Ovary (tissue), 10 donors: ENCODE measurements at places on chromosomes 2 and 18. TPM values are rescaled to one million over a fixed set of nuclear protein-coding genes. Genes with fewer than 3 reads are reported as not detected.

DNA sequence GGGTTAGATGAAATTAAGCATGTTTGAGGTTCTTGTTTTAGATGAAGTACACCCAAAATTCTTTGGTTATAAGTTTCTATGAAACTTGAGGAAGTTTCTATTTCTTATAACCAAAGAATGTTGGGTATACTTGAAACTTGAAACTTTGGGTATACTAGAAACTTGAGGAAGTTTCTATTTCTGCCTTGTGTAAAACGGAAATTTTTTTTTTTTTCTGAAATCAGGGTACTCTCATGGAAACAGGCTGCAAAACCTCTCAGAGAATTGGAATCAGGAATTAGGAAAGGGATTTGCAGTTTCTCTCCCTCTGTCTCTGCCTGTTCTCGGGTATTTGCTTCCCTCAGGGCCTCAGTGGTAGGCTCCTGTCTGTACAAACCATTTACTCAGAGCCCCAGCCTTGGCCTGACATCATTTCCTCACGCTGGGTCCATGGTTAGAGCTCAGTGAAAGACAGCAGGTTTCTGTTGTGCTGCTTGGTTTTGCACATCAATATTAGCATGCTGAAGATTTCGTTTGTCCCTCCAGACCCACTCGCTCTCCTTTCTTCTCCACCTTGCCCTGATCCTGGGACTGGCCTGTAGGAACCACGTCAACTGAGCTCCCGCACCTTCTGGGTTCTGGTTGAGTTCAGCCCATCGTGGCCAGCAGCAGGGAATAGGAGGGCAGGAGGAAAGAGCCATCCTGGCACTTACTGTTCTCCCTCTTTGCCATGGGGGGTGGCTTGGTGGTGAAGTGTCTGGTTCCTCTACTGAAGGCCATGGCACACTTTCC is 106.4 kb downstream of the POLR1A start:
- no peak for DNase-seq

DNA sequence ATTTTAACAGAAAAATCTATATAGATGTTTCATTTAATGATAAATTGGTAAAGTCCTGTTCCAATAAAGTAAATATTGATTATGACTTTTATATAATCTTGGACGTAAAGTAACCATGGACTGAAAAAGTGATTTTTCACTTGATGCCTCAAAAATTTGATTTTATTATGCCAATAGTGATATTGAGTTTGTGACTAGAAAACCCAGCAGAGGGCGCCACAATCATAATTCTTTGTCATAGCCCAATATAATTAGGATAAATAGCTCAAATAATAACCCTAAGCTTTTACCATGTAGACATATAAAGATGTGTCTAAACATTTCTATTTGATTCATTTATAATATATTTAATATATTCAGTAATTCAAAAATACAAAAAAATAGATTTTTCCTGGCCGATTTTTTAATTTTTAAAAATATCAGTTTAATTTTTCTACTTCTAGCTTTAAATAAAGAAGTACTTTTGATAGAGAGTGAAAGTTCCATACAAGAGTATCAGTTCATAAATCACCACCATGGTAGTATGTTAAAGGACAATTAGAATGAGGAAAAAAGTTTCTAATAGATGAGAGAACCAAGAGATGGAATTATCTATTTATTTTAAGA is 30.7 kb downstream of the CAMKMT start:
- peak; percentile 32 for DNase-seq

- no peak for DNase-seq
Observed at GRCh38 chr2:44566059-44566458, 204.3 kb downstream of the CAMKMT start.

- DNase-seq = no peak
Observed at GRCh38 chr2:211455216-211455841, 898.9 kb downstream of the CPS1 start.

DNA sequence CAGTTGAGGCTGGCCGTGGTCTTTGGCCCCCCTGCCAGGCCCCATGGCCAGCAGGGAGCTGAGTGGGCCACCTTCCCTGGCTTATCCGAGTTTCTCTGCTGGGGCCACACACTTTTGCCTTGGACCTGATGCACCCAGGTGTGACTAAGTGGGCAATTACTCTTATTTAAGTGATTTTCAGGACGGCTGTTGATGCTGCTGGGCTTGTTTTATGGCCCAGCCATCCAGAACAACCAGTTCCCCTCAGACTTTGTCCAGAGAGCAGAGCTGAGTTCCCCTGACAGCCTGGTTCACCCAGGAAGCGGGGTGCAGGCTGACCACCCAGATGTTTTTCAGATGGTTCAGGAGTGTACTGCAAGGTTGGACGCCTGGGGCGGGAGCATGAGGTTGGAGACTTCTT is 68.8 kb downstream of the GLI2 start:
- no peak for DNase-seq

DNA sequence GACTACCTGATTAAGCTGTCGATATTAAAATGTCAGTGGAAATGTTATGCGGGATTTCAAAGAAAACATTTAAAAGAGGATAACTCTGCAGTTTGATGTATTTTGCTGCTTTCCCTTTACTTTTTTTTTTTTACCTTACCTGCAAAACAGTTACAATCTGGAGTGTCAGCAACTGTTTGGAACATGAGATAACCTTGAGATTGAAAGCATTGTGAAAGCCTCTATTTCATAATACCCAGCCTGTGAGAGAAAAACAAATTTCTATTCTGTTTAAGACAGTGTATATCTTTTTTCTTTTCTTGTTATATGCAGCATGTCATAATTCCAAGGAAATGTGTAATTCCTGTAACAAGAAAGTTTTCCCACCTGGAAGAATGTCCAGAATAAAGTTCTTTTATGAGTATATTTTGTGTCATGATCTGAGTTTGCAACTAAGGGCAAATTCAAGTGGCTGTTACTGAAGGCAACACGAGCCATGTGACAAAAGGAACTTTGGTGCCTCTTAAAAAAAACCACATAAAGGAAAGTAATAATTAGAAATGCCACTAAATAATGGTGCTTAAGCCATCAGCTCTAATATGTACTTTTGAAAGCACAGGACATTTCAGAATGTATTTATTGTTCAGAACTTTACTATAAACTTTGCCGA is 297.0 kb upstream of the DSEL start:
- no peak for DNase-seq

DNA sequence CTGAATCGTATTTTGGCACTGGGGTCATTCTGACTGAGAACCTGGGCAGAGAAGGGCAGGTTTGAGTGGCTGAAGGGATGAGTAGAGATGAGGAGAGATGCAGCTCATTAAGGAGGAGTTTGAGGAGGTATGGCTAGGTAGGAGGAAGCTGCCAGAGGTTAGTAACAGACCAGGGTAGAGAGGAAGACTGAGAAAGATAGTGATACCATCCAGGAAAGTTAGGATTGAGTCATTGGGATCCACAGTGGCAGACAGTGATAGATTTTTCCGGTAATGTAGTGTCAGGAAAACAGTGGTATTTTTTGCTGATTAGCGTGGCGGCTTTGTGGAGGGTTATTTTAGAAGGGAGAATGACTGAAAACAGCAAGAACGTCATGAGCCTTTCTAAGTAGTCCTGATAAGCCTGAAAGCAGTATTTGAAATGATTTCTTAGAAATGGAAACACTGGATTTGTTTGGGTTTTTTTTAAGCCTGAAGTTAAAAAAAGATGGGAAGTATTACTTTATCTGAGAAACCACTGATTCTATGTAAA is 65.6 kb upstream of the STON1 start:
- no peak for DNase-seq

DNA sequence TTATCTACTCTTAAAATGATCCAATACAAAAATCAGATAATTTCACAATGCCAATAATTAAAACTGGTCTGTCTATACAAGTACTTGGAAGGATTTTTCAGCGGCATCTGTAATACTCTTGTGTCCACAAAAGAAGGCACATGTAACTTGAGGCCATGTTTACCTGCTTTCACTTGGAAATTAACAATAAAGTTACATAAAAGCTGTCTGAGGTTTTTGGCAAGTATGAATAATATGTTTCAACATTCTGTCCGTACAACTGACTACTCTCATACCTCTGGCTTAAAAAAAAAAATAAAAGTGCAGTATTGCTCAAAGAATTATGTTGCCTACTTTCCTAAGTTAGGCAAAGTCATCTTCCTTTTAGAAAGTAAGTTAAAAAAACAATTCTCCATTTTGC is 253.6 kb downstream of the NBAS start:
- no peak for DNase-seq

- DNase-seq = no peak
Observed at GRCh38 chr2:113229795-113230194, 48.9 kb downstream of the PAX8 start.

DNA sequence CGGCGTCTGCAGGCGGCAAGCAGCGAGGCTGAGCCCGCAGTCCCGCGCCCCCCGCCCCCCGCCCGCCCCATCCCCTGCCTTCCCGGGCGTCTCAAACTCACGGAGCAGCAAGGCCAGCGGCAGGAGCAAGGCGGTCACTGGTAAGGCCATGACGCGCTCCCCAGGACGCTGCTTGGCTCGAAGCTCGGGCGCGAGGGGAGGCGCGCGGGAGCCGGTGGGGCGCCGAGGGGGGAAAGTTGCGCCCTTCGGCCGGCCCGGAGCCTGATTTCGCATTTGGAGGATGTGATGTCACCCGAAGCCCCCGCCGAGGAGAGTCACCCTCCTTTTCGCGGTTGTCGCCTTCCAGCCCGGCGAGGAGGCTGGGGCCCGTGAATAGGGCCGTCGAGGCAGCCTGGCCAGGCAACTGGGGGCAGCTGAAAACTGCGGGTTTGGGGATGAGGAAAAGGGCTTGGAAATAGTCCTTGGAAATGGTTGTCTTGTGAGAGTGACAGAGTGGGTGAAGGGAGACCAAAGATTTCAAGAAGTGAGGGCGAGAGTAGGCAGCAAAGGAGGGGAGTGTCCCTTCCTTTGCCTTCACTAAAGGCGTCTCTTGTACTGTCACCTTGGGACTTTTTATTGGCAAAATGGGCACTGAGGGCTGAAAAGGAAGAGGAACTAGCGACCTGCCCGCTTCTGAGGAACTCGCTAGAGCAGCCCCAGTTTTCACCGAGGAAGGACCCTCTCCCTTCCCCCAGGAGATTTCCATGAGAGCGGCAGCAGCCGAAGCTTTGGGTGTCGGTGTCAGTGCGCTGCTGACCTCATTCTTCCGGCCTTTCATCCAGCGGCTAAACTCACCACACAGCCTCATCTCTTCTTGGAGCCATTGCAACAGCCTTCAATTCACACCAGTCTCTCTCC is at the start of gene CD8A:
Gene CD8A (minus strand): TSS at position 238 of the 897 bp plus-strand sequence. CDS start 88 bp downstream, at position 150.
- DNase-seq = no peak

- DNase-seq = no peak
Observed at GRCh38 chr2:23430263-23430662, 45.3 kb downstream of the KLHL29 start.

DNA sequence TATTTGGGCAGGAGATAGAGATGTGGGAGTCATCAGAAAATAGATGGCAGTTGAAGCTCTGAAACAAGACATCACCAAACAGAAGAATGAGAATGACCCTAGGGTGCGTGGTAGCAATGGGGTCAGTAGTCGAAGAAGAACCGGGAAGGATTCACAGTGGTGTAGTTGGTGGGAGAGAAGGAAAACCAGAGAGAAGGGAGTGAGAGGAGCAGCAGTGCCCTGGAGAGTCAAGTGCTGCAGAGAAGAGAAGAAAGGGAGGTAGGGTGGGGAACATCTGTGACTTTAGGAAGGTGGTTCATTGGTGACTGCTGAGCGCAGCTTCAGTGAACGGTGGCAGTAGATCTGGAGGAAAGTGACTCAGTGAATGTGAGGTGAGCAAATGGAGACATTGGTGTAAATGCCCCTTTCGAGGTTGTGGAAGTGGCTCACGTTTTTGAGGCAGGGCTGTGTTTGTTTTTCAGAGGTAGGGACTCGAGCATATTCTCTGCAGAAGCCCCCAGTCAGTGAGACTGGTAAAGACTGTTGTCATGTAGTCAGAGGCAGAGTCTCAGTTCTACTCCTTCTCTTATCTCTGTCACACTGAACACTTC is 36.4 kb downstream of the CDC42EP3 start:
- no peak for DNase-seq

- DNase-seq = no peak
Observed at GRCh38 chr2:205868773-205869333, 186.6 kb downstream of the NRP2 start.

DNA sequence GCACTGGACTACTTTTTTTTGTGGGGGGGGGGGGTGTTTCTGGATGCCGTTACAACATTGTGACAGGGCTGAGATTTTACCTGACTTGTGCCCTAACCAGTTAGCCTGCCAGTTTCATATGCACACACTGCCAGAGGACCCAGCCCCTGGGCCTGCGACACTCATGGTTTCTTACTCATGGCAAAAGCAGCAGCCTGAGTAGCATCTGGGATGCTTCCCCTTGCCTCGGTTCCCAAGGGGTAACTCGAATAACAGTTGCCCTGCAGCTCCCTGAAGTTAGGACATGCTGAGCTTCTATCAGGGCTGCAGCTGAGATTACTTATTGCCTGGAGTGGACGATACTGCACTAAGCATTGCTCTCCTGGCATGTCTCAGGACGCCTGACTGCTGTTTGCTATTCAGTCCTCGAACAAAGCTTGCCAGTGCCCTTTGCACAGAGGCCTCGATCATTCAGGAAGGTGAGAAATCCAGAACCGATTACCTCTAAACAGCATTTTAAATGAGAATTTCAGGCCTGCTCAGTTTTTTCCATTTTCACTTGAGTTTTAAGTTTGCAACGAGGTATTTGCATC is 47.9 kb downstream of the TRPM8 start:
- DNase-seq = no peak

GRCh38 chr2:234166531-234166930 is 116.0 kb downstream of the SPP2 start:
- DNase-seq = no peak

GRCh38 chr2:219178377-219179175 is 501 bp downstream of the RETREG2 start:
- peak; percentile 73 for DNase-seq

GRCh38 chr2:73998451-73998850 is 13.7 kb downstream of the TET3 start:
- no peak for DNase-seq

Gene RESP18
- not detected for total RNA-seq

Gene UGT1A10
- total RNA-seq = not detected

Gene EVX2
- total RNA-seq = not detected

Gene NPPC
- 0.68 TPM for total RNA-seq

Gene SNTG2
- total RNA-seq = 0.73 TPM

Gene NEU4
- total RNA-seq = 0.84 TPM

Gene LIMS4
- total RNA-seq = 8.7 TPM

Gene B4GALT6
- total RNA-seq = 10.3 TPM

Gene TTLL4
- total RNA-seq = 17.6 TPM
